ENCODE measurements at places on chromosomes 2 and 18.

- no peak for DNase-seq
Observed at GRCh38 chr2:158467248-158467647, 10.5 kb downstream of the PKP4 start.

DNA sequence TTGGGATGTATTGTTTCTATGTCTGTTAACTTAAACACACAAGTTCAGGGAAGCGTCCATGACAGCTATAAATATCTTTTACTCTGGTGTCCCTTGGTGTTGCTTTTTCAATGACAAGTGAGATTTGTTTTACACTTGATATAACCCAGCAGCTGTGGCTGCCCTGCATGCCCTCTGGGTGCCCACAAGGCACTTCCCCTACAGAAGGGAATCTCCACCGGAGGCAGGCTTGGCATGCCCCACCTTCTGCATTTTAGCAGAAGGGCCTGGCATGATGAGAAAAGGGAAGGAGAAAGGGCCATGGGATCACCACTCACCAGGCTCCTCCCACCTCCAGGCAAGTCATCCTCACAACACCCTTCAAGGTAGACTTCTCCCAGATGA lies 68.7 kb downstream of the TMEM247 start:
- DNase-seq, result no peak

GRCh38 chr18:73110307-73110706 lies 242.5 kb upstream of the NETO1 start:
- DNase-seq, result no peak

- no peak for DNase-seq
Observed at GRCh38 chr2:21103274-21103891, 20.4 kb upstream of the TDRD15 start.

DNA sequence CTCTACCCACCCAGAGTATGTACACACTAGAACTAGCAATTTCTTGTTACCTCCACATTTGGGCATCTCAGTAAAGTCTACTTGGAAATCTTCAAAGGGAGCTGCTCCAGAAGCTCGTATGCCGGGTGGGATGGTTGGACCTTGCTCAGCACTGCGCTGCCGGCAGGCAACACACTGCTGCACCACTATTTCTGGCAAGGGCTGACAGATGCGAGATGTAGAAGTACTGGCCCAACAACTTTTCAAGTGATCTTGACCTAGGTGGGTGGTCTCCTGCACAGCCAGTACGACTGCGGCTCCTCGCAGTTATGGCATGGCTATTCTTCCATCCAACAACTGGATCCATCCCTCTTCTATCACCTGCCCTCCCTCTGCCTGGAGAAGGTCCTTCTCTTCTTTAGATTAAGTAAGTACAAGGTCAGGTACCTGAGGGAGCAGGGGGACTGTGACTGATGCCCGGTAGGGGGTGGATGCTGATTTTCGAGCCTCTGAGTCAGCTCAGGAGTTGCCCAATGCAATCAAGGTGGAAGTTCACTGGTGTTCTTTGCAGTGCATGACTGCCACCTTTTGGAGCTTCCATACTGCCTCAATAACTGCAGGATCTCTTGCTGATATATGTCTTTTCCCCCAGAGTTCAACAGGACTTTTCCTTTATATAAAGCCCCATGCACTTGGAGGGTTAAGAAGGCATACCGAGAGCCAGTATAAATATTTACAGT lies 100.4 kb upstream of the SLC1A4 start:
- no peak for DNase-seq

DNA sequence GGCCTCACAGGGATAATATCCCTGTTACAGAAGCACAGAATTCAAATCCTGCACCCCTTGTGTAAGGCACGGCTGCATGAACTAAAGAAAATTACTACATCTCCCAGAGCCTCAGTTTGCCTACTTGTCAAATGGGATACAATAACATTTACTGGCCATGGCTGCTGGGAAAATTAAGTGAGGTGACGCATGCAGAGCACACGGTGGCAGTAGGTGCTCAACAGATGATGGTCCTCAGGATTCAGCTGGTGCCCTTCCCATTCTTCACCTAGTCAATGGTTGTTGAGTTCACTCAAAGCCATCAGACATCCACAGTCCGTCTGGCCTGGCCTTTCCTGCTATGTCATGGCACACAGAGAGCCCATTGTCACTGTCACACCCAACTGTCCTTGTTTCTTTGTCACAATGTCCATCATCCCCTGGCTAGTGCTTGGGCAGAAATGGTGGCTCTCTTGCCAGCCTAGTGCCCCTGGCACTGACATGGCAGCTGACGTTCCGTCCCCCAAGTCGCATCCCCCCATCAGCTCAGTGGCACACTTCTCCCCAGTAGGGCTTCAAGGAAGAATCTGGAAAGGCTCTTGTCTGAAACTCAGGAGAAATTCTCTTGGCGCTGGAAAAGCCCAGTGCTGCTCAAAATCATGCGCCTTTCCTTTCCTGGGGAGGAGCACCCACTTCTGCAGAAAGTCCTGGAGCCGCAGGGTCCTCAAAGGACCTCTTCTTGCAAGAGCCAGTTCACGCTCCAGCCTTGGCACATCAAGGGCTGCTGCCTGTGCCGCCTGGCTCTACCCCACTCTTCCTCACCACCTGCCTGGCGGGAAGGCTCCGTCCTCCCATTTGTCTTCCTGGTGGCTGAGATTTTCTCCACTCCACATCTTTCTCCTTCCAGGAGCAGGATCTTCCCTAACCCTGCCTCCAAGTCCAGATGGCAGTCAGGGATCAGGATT lies 55.9 kb upstream of the SLC66A3 start:
- no peak for DNase-seq

- no peak for DNase-seq
Observed at GRCh38 chr2:38259311-38259710, 117.8 kb downstream of the ATL2 start.

- no peak for DNase-seq
Observed at GRCh38 chr18:8863427-8863826, 158.1 kb downstream of the MTCL1 start.

DNA sequence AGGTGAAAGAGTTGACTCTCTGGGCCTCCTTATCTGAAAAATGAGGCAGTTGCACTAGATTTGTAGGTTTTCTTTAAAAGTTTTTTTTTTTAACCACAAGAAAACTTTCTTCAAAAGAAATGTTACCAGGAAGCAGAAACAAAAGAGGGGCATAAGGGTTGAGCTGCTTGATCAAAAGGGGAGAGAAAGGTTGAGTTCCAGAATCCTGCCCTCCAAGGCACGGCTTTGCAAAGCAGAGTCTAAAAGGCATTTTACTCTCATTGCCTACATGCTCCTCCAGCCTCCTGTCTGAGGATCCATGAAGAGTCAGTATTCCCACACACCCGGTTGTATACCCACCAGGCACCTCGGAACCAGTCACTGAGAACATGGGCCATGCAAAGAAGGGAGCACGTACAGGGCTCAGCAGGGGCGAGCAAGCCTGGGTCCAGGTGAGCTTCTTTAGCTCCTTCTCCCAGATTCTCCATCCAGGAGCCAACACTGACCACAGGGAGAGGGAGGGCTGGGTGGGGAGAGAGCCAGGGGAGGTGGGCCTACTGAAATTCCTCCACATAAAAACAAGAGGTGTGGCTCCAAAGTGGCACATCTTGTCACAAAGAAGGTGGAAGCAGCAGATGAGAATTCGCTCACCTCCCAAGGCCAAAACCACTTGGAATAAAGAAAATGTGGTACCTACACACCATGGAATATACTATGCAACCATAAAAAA lies 116.0 kb upstream of the EPC2 start:
- DNase-seq, result no peak

- no peak for DNase-seq
Observed at GRCh38 chr2:120669121-120669952, 66.3 kb upstream of the GLI2 start.

DNA sequence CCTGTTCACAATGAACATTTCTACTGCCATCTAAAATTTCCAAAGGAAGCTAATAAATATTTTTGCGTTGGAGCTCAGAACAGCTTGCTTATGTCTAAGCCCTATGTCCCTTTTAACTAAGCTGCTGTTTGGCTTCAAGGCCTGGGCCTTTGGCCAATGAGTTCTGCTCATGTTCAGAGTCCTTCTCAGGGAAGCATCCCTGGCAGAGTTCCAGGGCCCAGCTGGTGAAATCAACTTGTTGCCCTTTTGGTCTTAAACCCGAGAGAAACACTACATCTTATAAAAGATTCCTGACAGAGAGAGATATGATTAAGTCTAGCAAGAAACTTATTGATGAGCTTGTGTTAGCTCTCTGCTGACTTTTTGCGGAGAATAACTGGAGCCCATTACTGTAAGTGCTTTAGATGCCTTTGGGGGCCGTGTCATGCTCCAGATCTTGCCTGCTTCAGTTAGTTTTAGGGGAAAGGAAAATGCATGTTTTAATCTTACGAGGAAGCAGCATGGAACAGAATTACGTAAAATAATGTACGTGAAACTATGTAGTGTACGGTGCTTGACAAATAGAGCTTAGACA lies 102.5 kb upstream of the NOSTRIN start:
- no peak for DNase-seq

- DNase-seq, result no peak
Observed at GRCh38 chr2:120421830-120422175, 75.9 kb downstream of the INHBB start.

- DNase-seq, result no peak
Observed at GRCh38 chr2:29000481-29000880, 19.4 kb downstream of the TOGARAM2 start.

GRCh38 chr2:23388756-23389514 lies 4.0 kb downstream of the KLHL29 start:
- no peak for DNase-seq

DNA sequence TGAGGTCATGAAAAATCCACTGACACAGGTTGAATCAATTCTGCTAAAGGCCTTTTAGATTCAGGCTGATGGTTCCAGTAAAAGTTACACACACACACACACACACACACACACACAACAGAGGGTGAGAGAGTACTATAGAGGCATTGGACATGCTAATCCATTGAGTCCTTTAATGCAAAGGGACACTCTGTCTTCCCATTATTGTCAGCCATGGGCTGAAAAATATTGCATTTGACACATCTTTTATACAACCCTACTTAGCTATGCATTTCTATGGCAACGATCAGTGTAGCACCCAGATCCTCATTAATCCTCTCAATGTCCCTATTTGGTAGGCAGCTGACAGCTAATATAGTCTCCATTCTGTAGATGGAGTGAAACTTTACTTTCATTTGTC lies 440.8 kb upstream of the RGPD4 start:
- no peak for DNase-seq

DNA sequence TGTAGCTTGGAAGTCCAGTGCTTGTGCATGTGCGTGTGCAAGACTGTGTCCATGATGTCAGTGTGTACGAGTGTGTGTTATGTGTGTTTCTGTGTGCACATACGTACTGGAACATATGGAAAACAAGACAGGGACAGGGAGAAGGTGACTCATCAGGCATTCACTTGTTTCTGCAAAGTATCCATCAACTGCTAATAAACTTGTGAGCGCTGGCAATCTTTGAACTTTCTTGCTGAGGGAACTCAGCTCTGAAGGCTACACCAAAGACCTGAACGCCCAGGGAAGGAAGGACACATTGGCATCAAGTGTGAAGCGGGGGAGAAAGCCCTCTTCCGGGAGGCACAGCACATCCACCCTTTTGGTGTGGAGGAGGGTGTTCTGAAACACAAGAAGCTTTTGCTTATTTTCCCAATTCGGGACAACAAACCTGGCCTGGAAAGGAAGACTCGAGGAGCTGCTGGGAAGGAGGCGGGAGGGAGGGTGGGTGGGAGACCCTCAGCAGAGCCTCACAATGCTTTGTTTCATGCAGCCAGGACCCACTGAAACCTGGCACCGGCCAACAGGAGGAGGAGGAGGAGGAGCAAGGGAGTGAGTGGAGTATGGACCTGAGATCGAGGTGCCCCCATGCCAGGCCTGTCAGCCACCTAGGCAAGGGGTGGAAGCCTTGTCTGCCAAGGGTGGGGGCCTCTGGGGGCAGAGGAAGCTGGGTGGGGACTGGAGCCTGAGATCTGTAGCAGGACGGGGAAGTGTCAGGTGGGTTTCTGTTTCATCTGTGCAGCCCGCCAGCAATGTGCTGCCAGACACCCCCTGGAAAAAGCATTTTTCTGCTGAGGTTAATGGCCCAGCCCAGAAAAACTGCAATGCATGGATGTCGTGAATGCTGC lies 26.8 kb downstream of the SMAD7 start:
- no peak for DNase-seq

GRCh38 chr2:233098618-233099017 lies 38.5 kb downstream of the INPP5D start:
- DNase-seq, result no peak

GRCh38 chr2:129813404-129813803 lies 166.1 kb upstream of the RAB6C start:
- DNase-seq, result no peak

- no peak for DNase-seq
Observed at GRCh38 chr18:62399276-62399675, 74.2 kb downstream of the TNFRSF11A start.

DNA sequence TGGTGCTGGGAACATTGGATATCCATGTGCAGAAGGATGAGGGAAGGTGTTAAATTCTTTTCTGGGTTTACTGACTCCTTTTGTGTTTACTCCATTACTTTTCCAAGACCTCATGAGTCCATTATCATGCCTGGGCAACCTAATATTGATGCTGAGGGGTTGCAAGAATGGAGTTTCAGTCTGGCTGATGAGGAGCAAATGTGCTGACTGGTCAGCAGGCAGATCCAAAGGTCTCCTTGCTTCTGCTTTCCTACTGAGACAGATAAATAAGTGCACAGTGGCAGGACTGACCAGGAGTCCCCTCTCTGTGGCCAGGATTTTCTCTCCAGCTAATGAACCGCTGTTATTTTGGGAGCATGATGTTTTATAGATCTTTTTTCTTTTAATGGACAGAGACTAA lies 43.6 kb upstream of the WIPF1 start:
- DNase-seq, result no peak

GRCh38 chr2:222290736-222291484 lies 7.9 kb downstream of the PAX3 start:
- DNase-seq, result no peak

GRCh38 chr2:140465301-140465700 lies 1665.5 kb downstream of the LRP1B start:
- no peak for DNase-seq

GRCh38 chr2:71704688-71705087 lies 251.3 kb downstream of the DYSF start:
- no peak for DNase-seq

DNA sequence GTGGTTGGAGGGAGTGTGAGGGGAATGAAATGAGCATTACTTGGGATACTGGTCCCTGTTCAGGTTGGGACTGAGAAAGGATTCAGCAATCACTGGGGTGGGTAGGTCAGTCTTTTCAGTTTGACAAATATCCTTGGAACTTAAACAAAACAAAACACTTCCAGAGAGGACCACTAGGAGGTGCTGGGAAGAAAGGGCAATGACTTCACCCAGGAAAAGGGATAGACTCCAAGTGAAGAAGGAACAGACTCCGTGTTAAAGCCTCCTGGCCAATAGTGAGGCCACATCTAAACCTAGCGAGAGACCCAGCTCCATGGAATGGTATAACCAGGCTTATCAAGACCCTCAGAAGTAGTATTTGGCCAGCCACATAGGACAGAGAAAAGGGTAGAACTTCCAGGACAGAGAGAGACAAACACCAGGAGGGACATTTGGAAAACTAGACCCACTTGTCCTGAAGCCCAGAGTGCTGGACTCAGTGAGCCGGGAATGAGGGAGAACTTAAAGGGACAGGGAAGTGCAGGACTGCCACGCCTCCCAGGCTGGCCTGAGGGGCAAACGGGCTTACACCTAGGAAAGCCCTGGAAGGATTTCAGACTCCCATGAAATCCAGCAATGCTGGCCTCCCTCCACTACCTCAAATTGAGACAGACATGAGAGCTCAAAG lies 19.6 kb upstream of the KCNG3 start:
- DNase-seq, result no peak

- DNase-seq, result no peak
Observed at GRCh38 chr2:109188898-109189297, 59.9 kb downstream of the SH3RF3 start.

GRCh38 chr2:236889791-236890704 lies 195.6 kb upstream of the COPS8 start:
- no peak for DNase-seq

All from NCI-H1436 treated with DMSO at 0.1 percent for 48 hours (cell line).